NCI-H187 treated with DMSO at 0.1 percent for 48 hours (cell line): ENCODE measurements at places on chromosomes 12 and 14.

DNA sequence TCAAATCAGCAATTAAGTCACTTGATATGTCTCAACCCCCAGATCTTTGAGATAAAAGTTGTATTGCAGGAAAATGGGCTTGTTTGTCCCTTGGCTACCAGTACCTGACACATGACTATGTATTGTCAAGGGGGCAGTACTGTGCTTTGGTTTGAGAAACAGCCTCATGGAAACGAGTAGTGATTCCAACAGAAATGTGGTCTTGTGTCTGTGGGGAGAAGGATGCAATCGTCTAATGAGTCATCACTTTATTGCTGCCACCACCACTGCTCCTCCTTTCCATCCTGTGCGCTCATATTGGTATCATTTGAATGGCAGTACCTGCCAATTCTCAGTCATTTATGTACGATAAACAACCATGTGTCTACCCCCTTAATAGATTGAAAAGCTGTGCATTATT is 72.8 kb upstream of the ARHGAP5 start:
- no peak for DNase-seq

- DNase-seq: no peak
Observed at GRCh38 chr14:103273145-103273744, 60.8 kb upstream of the EIF5 start.

GRCh38 chr12:28237423-28237822 is 47.2 kb downstream of the CCDC91 start:
- no peak for DNase-seq

GRCh38 chr14:101916816-101917412 is 47.5 kb upstream of the DYNC1H1 start:
- DNase-seq: no peak

- DNase-seq: no peak
Observed at GRCh38 chr14:20836668-20837338, 34.2 kb upstream of the RNASE1 start.
